Activated CD4-positive, alpha-beta T cell treated with anti-CD3 and anti-CD28 coated beads, Interleukin-2, amount 50 U/mL, for 24 hours (primary cell): ENCODE measurements at places on chromosomes 7 and 10.

GRCh38 chr7:157635669-157636068 lies 298.9 kb downstream of the DNAJB6 start:
- DNase-seq = no peak

GRCh38 chr10:11697718-11698527 lies 44.3 kb upstream of the ECHDC3 start:
- DNase-seq = no peak

- DNase-seq = no peak
Measured at GRCh38 chr10:23442936-23443335, 4.1 kb downstream of the OTUD1 start.

- no peak for DNase-seq
Measured at GRCh38 chr7:91347290-91347689, 83.1 kb downstream of the FZD1 start.

DNA sequence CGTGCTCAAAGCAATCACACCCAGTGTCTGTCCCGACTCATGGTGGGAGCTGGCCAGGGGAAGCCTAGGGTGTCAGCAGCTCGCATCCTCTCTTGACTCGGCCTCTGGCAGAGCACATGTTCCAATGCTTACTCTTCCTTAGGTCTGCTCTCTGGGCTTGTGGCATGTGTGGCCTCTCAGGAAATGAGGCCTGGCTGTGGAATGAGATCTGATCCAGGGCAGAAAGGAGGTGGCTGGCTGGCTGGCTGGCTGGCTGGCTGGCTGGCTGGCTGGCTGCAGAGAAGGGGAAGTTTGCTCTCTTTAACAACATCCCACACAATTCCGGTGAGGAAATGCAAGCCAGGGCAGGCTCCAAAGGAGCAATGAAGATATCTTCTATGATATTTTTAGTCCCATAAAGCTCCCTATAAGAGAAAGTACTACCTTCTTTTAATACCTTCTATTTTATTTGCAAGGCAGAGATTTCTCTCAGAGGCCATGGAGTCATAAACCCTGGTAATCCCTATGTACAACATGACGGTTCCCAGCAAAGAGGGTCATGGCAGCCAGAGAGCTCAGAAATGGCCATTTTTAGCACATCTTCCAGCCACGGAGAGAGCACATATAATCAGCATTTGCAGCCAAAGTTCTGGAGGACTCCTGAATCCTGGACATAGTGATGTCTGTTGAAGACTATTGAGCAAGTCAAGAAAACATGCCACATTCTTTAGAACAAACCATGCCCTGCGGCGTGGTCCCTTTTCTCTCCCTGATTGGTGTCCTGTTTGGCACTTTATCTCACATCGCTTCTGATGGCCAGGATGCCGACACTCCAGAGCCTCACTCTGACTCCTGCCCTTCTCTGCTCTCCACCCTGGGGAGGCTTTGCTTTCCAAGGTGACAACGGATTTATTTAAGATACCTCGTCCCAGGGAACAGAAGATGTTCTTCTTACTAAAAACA lies 153.7 kb downstream of the FANK1 start:
- DNase-seq = no peak

DNA sequence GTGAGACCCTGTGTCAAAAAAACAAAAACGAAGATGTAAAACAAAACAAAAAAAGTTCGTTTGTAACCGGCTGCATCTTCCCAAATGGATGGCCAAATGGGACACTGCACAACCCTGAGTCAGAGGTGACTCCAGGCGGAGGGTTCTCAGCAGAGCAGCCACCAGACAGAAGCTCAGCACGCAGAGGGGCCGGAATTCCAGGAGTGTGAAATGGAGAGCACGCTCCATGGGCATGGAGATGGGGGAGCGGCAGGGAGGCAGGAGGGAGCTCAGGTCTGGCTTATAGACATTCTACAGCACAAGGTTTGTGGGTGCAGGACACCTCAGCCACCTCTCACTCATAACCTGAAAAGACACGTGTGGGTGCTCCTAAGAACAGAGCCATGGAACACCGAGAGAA lies 227.0 kb downstream of the MAD1L1 start:
- DNase-seq = no peak
